M059J (cell line): ENCODE measurements at places on chromosomes 7 and 10.

DNA sequence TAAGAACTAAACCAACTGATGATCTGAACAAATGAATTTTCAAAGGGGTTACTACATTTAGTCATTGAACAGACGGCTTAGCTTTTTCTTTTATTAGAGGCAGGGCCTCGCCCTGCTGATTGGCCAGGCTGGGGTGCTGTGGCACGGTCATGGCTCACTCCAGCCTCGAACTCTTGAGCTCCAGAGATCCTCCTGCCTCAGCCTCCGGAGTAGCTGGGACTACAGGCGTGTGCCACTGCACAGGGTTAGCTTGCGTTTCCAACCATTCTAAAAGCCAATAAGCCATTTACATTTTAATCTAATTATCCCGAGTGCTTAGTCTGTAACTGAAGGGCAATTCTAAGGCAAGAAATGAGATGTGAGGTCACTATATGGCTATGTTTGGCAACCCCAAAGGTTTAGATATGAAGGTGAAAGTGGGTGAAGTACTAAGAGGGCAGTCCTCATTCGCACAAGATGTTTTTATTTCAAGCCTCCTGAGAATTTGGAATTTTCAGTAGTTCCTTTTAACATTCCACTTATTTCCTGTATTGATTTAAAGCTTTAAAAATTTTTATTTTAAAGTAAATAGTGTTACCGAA, 1.6 kb upstream of the CDK13 start:
- no peak for DNase-seq

- no peak for DNase-seq
Observed at GRCh38 chr10:72058989-72059842, 29.1 kb downstream of the SPOCK2 start.

DNA sequence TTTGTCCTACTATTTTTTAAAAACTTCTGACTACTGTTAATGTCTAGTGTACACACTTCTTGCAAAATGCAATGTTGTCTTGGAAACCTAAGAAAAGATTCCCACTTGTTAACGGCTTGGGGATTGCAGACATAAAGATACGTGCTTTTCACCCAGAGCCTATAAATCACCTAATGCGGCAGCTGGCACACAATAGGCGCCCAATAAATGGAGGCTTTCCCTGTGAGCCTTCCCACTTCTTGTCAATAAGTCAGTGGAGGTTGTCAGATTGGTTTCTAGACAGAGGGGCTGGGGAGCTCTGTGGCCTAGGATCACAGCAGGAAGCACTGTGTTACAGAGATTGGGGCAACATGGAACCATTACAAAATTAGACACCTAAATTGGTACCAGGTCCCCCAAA, 74.7 kb downstream of the VSTM4 start:
- DNase-seq: no peak

- DNase-seq: no peak
Observed at GRCh38 chr7:51764976-51765375, 448.4 kb upstream of the COBL start.
